ENCODE measurements at places on chromosomes 11 and 22. TPM values are rescaled to one million over a fixed set of nuclear protein-coding genes. Genes with fewer than 3 reads are reported as not detected.
A peak's percentile ranks its signal among the peaks of the same experiment; 100 is the strongest.

TREH gene
- total RNA-seq = not detected

ARHGAP8 gene
- total RNA-seq = 0.49 TPM

OR5P2 gene
- total RNA-seq = not detected

SPDYC gene
- not detected for total RNA-seq

TRIM29 gene
- total RNA-seq = not detected

USP2 gene
- 0.51 TPM for total RNA-seq

PHLDA2 gene
- total RNA-seq = 2.9 TPM

DDTL gene
- total RNA-seq = not detected

SLC17A6 gene
- not detected for total RNA-seq

BCO2 gene
- 1.1 TPM for total RNA-seq

- DNase-seq = no peak
These were observed 3.4 kb downstream of the FAM83F start for GRCh38 chr22:39997939-39998726.

DNA sequence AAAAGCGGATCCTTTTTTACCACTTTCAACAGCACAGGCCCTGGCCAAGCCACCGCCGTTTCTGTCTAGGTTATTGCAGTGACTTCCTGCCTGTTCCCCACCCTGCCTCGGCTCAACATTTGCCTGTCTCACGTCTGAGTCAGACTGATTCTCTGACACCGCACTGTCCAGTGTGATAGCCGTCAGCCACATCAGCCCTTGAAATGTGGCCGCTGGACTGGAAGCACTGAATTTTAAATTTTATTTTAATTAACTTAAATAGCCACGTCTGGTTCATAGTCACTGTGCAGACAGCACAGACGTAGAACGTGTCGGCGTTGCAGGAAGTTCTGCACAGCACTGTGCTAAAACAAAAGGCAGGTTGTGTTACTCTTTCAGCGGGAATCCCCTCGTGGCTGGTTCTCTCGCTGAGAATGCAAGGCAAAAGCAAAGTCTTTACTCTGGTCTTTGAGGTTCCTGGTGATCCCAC, 56.3 kb upstream of the ADSL start:
- peak; percentile 49 for DNase-seq

GRCh38 chr22:41557401-41558240, 3.2 kb upstream of the CSDC2 start:
- DNase-seq = no peak

- DNase-seq = no peak
These were observed 3.6 kb downstream of the POLDIP3 start for GRCh38 chr22:42611051-42611450.

DNA sequence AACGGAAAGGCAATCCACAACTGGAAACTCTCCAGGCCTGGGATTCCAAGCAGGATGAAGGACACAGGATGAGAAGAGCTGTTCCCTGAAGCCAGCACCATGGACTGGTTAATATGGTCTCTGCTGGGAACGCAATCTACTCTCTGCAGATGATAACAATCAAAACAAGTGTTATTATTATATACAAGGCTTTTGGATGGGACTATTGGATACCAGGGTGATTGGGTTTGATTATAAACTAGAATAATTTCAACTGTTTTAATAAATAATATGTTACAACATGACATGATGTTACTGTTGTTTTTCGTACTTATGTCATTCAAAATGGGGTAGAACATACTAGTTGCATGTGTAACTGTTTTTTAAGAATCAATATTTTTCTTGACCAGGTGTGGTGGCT, at the start of gene OR52R1:
Gene OR52R1, minus strand, starts transcription at position 101 of the 400 bp plus-strand sequence. Its CDS starts 0 bp downstream, at position 101.
- DNase-seq = no peak

DNA sequence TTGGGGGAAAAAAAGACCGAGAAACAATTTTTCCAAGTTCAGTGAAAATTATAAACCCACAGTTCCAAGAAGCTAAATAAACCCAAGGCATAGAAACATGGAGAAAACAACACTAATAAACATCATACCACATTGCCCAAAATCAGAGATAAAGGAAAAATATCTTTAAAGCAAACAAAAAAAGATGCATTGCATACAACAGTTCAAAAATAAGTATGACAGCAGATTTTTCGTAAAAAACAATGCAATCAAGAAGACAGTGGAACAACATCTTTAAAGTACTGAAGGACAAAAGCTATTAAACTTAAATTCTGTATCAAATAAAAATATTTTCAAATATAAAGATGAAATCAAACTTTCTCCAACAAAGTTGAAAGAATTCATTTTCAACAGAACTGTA, 921.3 kb downstream of the METTL15 start:
- DNase-seq = no peak

GRCh38 chr11:124938206-124938765, 2.4 kb upstream of the HEPACAM start:
- DNase-seq = no peak

GRCh38 chr11:62242021-62242420, at the start of gene SCGB1D2:
SCGB1D2 (plus strand) TSS chr11:62242239; CDS start chr11:62242308, 69 bp downstream.
- no peak for DNase-seq

DNA sequence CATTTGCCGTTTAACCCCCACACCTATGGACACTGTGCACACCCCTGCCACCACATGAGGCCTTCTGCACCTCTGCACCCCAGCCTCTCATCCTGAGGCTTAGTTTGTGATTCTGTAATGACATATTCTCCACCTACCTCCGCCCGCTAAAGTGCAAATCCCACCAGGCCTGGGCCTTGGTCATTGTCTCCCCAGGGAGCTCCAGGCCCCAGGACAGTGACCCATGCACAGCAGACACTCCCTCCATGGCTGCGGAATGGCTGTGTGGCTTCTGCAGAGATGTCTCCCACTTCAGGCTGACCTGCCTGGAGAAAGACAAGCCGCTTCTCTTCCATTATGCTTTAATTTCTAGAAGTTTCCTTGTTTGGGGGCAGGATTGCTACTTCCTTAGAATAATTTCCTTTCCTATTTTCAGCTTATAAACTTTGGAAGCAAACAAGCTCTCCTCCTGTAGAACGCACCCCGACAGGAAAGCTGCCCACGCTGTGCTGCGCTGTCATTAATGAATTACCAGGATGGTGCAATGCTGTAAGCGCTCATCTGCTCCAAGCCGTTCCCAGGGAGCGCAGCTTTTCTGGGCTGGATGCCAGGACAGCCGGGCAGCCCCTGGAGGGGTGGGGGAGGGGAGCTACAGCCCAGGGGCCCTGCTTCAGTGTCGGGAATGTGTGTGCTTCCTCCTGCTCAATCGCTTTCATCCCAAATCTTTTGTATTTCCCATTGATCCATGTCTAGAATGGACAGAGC, 618.0 kb downstream of the BRD1 start:
- no peak for DNase-seq

DNA sequence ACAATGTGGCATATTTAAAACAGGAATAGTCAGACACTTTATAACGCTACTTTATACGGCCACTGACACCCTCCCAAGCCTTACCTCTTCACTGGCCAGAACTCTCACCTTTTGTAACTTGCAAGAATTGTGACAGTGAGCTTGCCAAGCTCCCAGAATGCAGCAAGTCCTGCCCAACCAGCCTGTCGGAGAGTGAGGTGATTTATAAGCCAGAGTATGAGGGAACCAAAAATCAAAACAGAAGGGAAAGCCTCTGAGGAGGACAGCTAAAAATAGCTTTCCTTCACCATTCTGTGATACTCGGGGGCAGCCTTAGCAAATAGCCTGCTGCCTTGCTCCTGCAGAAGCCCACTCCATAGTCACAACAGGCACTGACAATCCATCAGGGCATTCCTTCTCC, 229.7 kb downstream of the FAM76B start:
- no peak for DNase-seq

- no peak for DNase-seq
These were observed 64.6 kb upstream of the SESN3 start for GRCh38 chr11:95295382-95296149.

- DNase-seq = no peak
These were observed 25.6 kb upstream of the CD5 start for GRCh38 chr11:61076506-61077304.

- DNase-seq = no peak
These were observed 1.7 kb downstream of the CYB5R2 start for GRCh38 chr11:7671347-7672215.

GRCh38 chr11:86510097-86510496, 135.4 kb downstream of the CCDC81 start:
- DNase-seq = no peak

DNA sequence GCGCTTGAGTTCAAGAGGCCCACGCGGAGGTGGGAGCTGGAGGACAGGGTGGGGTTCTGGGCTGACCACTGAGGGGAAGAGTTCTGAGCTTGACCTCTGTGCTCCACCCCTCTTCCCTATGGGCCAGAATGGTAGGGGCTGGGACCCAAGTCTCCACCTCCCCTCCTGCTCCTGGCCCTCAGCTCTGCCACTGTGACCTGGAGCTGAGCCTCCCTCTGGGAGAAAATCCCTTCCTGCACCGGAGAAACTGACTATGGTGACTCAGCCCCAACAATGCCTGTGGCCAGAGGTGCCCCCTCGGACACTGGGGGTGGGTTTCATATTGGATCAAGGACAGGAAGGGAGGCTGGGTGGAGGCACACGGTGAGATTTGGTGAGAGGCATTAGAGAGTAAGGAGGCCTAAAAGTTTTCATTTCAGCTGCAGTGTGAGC, 23.0 kb downstream of the RELT start:
- no peak for DNase-seq

DNA sequence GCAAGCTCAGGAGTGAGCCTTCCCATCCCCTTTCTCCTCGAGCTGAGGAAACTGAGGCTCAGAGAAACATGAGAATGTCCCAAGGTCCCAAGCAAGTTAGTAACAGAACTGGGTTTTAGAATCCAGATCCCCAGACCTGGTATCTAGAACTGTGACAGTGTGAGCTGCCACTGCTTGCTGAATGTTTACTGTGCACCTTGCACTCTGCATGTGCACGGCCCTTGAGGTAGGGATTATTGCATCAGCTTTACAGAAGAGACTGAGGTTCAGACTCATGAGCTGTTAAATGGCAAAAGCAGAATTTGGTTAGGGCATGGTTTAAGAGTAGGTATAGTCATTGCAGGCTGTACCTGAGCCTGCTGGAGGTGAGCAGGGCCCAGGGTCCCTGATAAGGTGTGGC, 3.8 kb upstream of the MPPED1 start:
- DNase-seq = no peak

DNA sequence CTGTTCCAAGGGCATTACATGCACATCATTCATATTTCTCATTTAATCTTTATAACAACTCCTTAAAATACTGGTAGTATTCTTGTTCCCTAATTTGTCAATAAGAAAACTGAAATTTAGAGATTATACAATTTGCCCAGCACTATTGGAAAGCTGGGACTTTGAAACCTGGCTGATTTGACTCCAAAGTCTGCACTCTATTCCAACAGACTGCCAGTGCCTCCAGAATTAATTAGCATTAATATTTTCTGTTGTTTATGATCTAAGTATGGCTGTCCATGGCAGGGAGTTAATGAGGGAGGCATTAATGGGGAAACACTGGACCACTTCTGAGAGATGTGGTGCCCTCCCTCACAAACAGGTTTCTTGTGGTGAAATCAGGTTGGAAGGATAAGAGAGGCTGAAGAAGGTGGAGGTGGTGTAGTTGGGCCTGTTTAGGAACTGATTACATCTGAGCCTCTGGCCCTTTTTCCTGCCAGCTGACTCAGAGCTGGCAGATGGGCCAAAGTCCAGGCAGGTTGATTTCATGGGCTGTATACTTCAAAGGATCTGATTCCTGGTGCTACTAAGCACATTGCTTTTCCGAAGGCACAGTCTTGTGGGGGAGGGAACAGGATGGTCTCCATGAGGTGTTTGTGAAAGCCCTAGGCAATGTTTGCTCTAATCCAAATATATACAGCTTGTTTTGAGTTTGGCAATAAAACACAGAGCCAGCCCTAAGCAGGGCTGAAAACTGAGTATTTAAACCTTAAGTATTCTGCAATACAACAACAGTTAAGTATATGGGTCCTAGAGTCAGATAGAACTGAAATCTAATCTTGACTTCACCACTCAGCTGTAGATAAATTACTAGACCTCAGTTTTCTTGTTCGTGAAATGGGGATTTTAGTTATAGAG, 21.0 kb upstream of the RAB30 start:
- DNase-seq = no peak

GRCh38 chr11:9004183-9004926, 554 bp upstream of the NRIP3 start:
- DNase-seq = peak; percentile 27

DNA sequence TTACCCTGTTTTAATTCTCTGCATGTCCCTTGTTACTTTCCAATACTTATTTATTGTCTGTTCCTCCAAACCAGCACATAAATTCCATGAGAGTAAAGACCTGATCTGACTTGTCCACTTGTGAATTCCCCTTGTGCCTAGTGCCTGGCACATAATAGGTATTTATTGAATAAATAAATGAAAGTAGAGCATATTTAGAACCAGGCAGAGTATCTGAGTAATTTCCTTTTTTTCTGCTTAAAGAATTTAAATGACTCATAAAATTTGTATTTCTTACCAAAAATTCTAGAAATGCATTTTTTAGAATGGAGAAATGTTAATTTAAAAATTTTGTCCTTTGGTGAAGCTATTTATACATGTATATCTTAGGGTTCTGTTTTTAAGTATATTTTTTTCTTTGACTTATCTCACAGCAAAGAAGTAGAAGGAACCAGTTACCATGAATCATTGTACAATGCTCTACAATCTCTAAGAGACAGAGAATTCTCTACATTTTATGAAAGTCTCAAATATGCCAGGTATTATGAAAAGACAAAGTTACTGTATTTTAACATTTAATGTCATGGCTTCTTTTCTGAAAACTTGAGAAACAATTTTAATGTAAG, 96.8 kb downstream of the ATM start:
- DNase-seq = no peak

GRCh38 chr11:73538381-73538872, 59.5 kb downstream of the FAM168A start:
- no peak for DNase-seq

- no peak for DNase-seq
These were observed 2.1 kb upstream of the TCF20 start for GRCh38 chr22:42272431-42272999.

DNA sequence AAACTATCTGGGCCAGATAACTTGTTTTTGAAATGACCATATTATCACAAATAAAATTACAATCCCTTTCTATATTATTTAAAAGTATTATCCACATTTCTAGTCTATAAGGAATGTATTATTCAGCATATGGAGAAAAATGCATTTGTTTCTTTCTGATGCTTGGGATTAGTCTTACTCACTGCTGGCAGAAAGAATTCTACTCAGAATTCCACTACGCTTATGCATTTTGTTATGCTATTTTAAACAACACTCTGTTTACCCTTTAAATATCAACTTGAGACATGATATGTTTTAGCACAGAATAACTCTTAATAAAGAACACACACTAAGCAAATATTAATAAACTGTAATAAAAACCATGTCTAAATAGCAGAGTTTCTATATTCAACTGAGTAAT, 77.6 kb upstream of the ANO3 start:
- no peak for DNase-seq

DNA sequence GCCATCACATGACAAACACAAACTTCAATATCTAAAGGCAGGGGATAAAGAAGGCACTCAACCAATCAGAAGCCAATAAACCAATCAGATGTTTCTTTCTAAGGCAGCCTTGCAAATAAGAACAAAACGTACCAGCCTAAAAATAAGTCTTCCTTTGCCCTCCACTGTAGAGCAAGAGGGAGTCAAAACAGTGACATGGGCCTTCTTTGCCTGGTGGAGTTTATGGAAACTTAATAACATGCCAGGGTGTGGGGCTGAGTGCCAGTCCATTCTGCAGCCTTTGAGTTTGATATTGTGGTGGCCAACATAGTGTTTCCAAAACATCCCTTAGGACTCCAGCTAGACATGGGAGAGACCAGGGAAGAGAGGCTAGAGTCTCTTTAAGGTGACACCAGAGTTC, 126.1 kb upstream of the NECTIN1 start:
- no peak for DNase-seq

Measured in CD8-positive, alpha-beta memory T cell (primary cell).